ENCODE measurements at places on chromosomes 5 and 9. TPM values are rescaled to one million over a fixed set of nuclear protein-coding genes. Genes with fewer than 3 reads are reported as not detected.

DNA sequence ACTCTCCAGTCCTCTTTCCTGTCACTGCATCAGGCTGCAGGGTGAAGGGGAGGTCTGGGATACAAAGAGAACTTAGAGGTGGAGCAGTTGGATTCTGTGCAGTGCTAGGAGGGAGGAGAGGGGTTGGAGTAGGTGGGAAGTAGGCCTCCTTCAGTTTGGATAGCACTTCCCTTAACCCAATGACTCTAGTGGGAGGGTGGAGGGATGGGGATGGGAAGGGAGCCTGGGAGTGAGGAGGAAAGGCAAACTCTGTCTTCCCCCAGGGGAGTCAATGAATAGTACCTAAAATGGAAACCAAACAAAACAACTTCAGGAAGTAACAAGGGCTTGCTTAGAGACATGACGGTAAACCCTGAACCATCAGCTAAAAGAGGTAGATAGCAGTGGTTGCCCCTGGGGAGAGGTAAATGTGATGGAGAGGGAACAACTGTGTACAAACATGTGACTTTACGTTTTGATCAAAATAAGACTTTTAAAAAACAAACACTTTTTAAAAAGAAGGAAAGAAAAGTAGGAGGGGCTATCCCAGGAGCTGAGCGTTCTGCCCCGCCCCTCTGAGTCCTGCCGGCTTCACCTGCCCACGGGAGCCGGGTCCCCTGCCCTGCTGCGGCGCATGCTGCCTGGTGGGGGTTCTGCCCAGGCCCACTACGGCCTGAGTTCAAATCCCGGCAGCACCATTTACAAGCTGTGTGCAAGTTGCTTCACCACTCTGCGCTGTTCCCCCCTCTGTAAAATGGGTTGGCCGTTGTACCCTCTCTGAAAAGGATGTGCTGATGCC, 30.9 kb downstream of the GSN start:
- no peak for DNase-seq

DNA sequence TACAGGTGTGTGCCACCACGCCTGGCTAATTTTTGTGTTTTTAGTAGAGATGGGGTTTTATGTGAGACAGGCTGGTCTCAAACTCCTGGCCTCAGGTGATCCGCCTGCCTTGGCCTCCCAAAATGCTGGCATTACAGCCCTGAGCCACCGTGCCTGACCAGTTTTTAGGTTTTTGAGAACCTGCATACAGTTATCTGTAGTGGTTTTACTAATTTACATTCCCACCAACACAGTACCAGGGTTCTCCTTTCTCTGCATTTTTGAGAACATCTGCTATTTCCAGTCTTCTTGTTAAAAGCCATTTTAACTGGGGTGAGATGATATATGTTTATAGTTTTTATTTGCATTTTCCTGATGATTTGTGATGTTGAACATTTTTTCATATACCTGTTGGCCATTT, 12.8 kb downstream of the DMXL1 start:
- DNase-seq = no peak

DNA sequence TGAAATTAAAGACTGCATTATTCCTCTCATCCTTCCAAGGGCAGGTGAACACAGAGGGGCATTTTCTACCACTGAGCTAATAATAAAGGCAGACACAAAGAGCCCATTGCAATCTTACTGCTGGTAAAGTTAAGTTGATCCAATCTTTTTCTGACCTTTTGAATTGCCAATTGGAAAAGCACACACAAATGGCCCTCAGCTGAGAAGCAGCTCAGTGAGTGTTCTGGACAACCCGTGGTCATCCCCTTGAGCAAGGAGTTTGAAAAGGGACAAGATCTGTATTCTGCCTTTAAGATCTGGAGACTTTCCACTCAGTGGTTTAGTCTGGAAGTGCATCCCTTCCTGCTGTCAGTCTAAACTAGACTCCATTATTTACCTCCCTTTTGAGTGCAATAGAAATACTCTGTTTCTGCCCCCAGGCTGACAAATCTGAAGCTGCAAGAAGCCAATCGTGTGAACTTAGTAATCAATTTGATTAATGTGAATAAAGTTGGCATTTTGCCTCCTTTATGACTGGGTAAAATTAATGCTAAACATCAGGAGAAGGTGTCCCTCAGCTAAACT, 835.7 kb downstream of the MAT2B start:
- no peak for DNase-seq

DNA sequence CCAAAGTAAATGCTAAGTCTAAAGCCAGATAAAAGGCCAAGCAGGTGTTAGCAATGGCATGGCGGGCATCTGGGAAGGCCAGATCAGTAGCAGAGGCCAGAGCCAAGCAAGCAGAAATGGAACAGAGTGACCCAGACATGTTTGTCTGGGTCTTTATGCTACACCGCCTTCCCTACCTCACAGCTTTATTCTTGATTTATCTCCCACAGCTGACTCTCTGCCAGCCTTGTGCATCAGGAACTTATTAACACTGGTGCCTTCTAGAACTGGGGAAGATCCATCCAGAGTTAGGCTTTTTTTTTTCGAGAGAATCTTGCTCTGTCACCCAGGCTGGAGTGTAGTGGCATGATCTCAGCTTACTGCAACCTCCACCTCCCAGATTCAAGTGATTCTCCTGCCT, 112.5 kb upstream of the SLC44A1 start:
- no peak for DNase-seq

DNA sequence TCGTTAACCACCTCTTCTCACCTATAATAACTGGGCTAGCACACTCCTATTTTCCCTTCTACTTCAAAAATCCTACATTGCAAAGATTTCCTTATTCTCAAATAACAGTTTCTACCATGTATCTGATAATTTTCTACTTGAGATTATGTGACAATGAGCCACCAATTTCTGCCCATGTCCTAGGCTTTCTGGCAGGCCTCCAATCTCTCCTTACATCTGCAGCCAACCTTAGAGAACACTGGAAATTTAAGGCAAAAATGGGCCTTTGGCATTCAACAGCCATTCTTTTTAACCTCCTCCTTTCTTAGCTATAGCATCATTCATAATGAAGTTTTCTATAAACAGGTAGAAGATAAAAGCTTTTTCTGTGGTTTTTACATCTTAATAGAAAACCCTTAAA, 225.1 kb downstream of the ARRDC3 start:
- no peak for DNase-seq

DNA sequence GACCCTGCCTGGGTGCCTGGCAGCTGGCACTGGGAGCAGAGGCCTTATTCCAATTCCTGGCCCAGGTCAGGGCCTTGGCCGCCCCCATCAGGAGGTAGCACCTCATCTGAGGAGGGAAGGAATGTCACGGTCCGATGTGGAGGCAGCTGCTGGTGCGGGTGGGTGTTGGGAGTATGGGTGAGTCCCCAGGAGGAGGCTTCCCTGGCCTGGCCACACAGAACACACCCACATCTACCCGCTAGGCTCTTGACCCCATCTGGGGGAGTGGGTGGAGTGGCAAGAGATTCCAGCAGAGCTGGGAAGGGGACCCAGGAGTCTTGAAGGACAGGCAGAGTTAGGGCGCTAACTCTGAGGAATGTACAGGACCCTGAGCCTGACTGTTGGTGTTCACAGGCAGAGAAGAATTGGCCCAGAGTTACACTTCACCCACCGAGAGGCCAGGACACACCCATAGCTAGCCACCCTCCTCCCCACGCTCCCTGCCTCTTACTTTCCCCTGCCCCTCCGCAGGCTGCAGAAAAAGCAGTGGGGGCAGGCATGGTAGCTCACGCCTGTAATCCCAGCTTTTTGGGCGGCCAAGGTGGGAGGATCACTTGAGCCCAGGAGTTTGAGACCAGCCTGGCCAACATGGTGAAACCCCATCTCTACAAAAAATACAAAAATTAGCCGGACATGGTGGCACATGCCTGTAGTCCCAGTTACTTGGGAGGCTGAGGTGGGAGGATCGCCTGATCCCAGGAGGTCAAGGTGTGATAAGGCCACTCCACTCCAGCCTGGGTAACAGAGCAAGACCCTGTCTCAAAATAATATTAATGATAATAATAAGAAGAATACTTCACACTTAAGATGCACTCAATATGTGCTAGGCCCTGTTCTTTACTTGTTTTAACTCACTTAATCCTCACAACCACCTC, 6.0 kb downstream of the OLFML2A start:
- no peak for DNase-seq

GRCh38 chr5:179284751-179285631, 60.3 kb downstream of the ADAMTS2 start:
- DNase-seq = no peak

GRCh38 chr5:109695005-109695926, 5.5 kb downstream of the MAN2A1 start:
- DNase-seq = no peak

GRCh38 chr9:38680837-38681445, 39.0 kb downstream of the FAM240B start:
- no peak for DNase-seq

- DNase-seq = no peak
These were observed 8.4 kb downstream of the UBAC1 start for GRCh38 chr9:135952664-135953206.

- peak; percentile 52 for DNase-seq
These were observed 143.6 kb downstream of the BNC2 start for GRCh38 chr9:16726718-16727451.

GRCh38 chr5:33793276-33793675, 98.5 kb downstream of the ADAMTS12 start:
- no peak for DNase-seq

- DNase-seq = no peak
These were observed 206.8 kb downstream of the TMC1 start for GRCh38 chr9:72728031-72728770.

- peak; percentile 39 for DNase-seq
These were observed 46.5 kb downstream of the AUH start for GRCh38 chr9:91315191-91315590.

- no peak for DNase-seq
These were observed 188.5 kb upstream of the SNX2 start for GRCh38 chr5:122586351-122586750.

DNA sequence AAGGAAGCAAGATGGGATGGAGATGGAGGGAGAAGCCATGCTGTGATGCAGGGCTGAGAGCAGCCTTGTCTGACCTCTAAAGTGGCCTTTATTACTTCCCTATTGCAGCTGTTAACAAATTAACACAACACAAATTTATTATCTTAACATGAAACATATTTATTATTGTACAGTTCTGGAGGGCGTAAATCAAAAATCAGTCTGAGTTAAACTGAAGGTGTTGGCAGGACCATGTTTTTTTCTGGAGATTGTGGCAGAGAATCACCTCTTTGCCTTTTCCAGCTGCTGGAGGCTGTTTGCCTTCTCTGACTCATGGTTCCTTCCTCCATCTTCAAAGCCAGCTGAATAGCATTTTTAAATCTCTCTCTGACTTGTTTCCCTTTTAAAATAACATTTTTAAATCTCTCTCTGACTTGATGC, 7.2 kb upstream of the MCC start:
- no peak for DNase-seq

DNA sequence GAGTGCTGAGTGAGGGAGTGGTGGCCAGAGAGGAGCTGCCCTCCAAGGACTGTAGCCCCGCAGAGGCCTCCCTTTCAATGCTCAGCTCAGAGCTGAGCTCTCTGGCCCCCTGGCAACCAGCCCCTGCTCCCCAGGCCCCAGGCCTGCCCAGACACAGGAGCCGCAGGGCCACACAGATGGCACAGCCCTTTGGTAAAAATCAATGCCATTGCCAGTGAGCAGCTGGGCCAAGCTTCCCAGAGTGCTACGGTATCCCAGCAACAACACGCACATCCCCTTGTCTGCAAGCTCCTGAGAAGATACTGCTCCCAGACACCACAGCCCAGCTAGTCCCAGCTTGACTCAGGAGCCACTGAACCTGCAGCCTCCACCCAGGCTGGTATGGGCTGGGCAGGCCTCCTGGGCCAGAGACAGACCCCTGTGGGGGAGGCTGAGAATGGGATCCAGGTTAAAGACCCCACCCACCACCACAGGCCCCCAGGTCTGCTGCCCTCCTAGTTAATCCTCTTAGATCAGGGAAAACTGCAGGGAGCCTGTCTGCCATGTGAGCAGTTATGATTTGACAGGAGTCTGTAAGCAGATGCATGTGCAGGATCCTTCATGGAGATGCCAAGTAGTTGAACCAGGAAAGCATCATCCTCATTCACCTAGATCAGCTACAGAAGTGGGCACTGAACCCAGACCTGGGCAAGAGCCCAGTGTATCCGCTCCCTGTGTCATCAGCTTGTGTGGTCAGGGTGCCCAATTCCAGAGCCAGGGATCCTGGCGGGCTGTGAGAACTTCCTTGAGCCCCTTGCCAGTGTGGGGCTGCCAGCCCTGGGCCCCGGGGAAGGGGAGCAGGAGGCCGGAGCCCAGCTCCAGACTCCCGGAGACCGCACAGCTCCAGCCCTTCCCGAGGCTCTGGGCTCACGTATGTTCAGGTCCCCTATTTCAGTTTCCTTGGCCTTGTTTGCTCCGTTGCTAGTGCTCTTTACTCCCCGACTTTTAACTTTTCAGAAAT, 26.7 kb upstream of the ADAMTS2 start:
- DNase-seq = no peak

DNA sequence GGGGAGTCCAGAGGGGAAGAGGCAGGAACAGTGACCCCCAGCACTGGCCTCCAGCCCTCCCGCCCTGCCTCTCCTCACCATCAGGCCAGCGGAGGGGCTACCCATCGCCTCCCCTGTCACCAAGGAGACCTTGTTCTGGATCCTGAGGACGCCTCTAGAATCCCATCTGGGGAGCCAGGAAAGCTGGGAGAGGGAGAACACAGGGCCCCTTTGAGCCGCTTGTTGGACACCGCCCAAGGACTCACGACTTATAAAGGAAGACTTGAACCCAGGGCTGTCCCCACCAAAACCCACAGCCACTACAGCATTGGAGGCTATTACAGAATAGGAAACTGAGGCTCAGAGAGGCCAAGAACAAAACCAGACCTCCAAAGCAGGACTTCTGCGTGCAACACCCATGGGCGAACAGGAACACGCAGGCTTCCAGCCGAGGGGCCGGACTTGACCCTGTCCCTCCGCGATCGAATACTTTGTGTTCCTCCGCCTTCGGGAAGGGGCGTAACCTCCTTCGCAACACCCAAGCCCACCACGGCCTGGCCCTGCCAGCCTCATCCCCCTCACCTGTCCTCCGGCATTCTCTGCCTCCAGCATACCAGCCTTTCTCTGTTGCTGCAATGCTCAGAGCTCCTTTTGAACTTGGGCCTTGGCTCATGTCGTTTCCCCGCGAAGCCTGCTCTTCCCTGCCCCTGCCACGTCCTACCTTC, 54.2 kb downstream of the C9orf50 start:
- DNase-seq = no peak

GRCh38 chr5:174511714-174512253, 212.6 kb upstream of the MSX2 start:
- no peak for DNase-seq

The GLDC gene
- 25.3 TPM for polyA plus RNA-seq

The PHF24 gene
- polyA plus RNA-seq = 0.13 TPM

The PGM5 gene
- polyA plus RNA-seq = 45.8 TPM

The LIX1 gene
- polyA plus RNA-seq = 3.4 TPM

The ARL14EPL gene
- not detected for polyA plus RNA-seq

Measured in right renal pelvis (tissue), 4 donors.